AG04450 (cell line): ENCODE measurements at places on chromosomes 3 and 15. TPM values are rescaled to one million over a fixed set of nuclear protein-coding genes. Genes with fewer than 3 reads are reported as not detected.

GRCh38 chr3:178634975-178635374 lies 98.7 kb downstream of the KCNMB2 start:
- DNase-seq: no peak

DNA sequence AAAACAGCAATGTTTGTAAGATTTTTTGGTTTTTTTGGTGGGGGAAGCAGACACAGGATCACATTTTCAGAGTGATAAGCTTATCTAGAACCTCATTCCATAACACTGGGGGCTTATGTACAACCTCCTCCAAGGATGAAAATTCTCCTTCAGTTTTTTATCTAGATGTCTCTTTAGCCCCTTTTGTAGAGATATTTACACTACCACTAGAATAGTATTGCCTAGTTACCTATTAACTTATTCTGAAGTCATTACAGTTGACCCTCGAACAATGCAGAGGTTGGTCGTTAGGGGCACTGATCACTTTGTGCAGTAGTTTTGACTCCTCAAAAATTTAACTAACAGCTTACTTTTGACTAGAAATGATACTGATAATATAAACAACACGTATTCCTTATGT lies 32.8 kb downstream of the IFT57 start:
- DNase-seq: no peak

- DNase-seq: no peak
These were observed 70.6 kb downstream of the USF3 start for GRCh38 chr3:113625834-113626233.

- no peak for DNase-seq
These were observed 117.5 kb downstream of the EEFSEC start for GRCh38 chr3:128270559-128271492.

GRCh38 chr3:8981296-8981695 lies 18.0 kb upstream of the RAD18 start:
- DNase-seq: no peak

- no peak for DNase-seq
These were observed 9.4 kb upstream of the P2RY1 start for GRCh38 chr3:152825566-152825965.

DNA sequence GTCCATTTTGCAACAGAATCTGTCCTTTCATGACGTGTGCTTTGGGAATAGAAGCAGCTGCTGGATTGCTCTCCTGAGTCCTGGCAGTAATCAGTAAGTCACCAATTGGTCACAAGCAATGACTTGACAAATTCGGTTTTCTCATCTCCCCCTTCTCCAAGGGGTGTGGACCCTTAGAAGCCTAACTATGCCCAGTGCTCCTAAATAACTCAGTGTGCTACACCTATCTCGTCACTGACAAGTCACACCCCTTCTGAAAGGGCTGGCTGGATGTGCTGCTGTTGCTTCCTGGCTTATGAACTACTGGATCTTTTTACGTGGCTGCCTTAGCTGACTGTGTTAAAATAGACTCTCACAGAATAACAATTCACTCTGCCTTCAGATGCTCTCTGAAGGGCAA lies 1351.5 kb downstream of the ZPLD1 start:
- no peak for DNase-seq

DNA sequence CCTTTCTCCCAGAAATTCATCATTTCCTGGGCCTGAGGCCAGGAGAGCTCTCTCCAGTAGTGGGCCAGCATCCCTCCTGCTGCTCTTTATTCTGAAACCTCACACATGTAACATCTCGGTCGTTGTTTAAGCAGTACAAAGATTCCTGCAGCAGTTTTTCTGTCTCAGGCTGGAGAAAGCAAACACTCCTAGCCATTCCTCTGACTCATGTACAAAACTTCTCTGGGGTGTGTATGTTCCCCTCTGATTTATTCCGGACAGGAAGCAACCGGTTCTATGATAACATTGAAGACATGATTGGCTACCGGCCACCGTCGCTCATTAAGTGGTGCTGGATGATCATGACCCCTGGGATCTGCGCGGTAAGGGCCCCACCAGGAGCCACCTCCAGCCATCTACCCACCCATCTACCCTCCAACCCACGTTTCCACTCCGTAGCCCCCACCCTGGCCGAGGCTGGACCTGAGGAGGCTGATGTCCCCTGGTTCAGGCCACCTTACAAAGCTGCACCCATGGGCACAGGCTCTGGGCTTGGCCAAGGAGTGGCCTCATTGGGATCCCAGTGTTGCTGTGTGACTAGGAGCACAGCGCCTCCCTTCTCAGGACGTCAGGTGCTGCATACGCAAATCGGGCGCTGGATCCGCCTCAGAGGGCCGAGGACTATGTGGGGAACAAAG lies 58.6 kb upstream of the SLC6A1 start:
- peak; percentile 4 for DNase-seq

DNA sequence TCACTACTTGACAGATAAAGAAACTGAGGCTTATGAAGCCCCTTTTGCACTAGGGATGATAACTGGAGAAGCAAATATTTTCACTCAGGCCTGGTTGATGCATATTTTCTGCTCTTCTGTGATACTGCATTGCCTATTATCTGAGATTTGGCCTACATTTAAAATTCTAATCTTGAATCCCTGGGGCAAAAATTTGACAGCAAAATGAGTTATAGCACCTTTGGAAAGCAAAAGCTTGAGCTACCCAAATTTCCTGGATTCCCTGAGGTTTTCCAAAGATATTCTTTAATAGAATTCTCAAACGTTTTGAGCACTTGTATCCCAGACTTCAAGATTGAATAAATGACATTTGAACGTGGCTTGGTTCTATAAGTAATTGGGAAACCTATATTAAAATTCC lies 86.1 kb downstream of the NAALADL2 start:
- no peak for DNase-seq

- DNase-seq: no peak
These were observed 11.8 kb upstream of the CDV3 start for GRCh38 chr3:133561679-133562078.

- no peak for DNase-seq
These were observed 34.4 kb upstream of the MYO5C start for GRCh38 chr15:52329987-52330386.

- no peak for DNase-seq
These were observed 91.4 kb downstream of the CTNNB1 start for GRCh38 chr3:41290736-41291135.

GRCh38 chr15:69100821-69101220 lies 59.6 kb upstream of the GLCE start:
- no peak for DNase-seq

- no peak for DNase-seq
These were observed 30.0 kb upstream of the PLSCR4 start for GRCh38 chr3:146280864-146281263.

DNA sequence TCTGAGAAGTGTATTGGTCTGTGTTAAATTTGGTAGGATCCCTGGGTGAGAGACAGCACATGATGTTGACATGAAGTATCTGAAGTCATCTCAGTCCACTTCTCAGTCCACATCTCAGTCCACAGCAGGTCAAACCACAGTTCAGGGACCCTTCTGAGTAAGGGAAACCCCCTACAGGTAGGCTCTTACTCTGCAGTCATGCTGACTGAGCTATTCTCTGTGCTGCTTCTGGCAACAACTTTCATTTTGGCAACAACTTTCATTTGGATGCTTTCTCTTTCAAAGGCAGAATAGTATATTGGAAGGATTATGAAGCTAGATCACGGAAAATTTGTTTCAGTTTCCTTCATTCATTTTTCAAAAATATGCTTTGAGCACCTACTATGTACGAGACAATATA lies 178.2 kb upstream of the GOLIM4 start:
- no peak for DNase-seq

DNA sequence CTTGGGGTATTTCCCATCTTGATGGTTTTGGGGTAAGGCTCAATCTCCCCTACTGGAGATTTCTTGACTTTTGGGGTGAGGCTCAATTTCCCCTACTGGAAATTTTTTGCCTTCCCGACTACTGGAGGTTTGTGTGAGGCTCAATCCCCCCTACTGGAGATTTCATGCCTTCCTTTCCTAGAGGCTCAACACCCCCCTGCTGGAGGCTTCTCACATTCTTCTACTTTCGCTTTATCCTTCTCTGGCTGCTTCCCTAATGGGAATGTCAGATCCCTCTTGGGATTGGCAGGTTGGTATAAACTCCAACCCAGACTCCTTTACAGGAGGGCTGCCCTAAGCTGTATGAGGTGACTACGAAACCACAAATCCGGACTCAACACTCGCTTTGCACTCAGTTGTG lies 49.2 kb downstream of the KATNBL1 start:
- DNase-seq: no peak

DNA sequence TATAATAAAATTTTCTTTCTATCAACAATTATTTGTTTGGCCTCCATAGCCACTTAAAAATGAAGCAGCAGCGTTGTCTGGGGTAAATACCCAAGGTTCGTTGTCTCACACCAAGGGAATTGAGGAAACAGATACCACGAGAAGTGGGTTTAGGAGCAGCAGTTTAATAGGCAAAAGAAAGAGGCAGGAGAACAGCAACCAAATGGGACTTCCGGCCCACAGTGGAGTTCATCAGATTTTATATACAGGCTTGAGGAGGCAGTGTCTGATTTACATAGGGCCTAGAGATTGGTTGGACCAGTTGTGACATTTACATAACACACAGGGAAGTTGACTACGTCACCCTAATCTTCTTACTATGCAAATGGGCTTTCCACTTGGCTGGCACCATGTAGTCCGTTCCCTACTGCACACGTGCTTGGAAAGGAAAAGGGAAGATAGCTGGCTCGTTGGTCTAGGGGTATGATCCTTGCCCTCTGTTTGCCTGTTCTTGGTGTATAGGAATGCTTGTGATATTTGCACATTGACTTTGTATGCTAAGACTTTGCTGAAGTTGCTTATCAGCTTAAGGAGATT lies 61.5 kb upstream of the SETMAR start:
- no peak for DNase-seq

- DNase-seq: peak; percentile 56
These were observed 17.6 kb upstream of the EPHB3 start for GRCh38 chr3:184543843-184544512.

GPR171 gene
- polyA plus RNA-seq: not detected in 2 replicates

ATP8B4 gene
- polyA plus RNA-seq: 0.67 and 1.0 TPM in 2 replicates

AQP9 gene
- not detected in 2 replicates for polyA plus RNA-seq

CMTM7 gene
- 17.3 and 17.7 TPM in 2 replicates for polyA plus RNA-seq

C2CD4A gene
- not detected in 2 replicates for polyA plus RNA-seq

FANCD2 gene
- polyA plus RNA-seq: 3.6 and 5.4 TPM in 2 replicates

CHRFAM7A gene
- 0.09 TPM in 1 of 2 replicates, not detected in the other for polyA plus RNA-seq

DNASE1L3 gene
- not detected in 2 replicates for polyA plus RNA-seq

CLEC3B gene
- polyA plus RNA-seq: 4.3 and 4.8 TPM in 2 replicates

FSD2 gene
- polyA plus RNA-seq: not detected in 2 replicates

CCR8 gene
- polyA plus RNA-seq: not detected in 2 replicates

PLA2G4D gene
- polyA plus RNA-seq: not detected in 2 replicates

TRAT1 gene
- polyA plus RNA-seq: not detected in 2 replicates

RBPMS2 gene
- 0.88 and 1.3 TPM in 2 replicates for polyA plus RNA-seq
